Activated naive CD8-positive, alpha-beta T cell treated with anti-CD3 and anti-CD28 coated beads, Interleukin-2, amount 10 ng/mL, durations not matched to agents 7 days and 5 days (primary cell): ENCODE measurements at places on chromosomes 3 and 15. TPM values are rescaled to one million over a fixed set of nuclear protein-coding genes. Genes with fewer than 3 reads are reported as not detected.

The CTXN2 gene
- not detected for total RNA-seq

The TMEM41A gene
- 23.7 TPM for total RNA-seq

The CEP97 gene
- total RNA-seq = 21.5 TPM

DNA sequence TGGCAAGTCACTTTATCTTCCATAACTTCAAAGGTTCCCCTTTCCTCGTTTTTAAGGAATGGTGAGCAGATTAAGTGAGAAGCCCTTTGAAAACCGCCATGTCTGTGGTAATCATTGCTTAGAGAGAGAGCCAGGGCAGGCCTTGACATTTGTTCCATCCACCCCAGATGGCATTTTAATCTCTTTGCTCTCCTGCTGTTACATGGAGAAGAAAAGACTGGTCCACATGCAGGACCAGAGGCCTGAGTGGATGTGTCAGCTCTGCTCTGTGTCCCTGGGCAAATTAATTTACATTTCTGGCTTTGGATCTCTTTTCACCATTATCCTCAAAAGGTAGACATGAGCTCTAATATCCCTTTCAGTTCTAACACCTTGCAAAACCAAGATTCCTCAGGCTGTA is 157.3 kb upstream of the LPP start:
- H3K4me3 ChIP-seq = no peak overlapping the region
- no peaks in the 10 kb centered on the region for H3K27me3 ChIP-seq
- no peak for DNase-seq
- peaks cover 77% of the 10 kb centered on the region for H3K4me1 ChIP-seq
- H3K27ac ChIP-seq = peak overlapping the region; percentile 31

DNA sequence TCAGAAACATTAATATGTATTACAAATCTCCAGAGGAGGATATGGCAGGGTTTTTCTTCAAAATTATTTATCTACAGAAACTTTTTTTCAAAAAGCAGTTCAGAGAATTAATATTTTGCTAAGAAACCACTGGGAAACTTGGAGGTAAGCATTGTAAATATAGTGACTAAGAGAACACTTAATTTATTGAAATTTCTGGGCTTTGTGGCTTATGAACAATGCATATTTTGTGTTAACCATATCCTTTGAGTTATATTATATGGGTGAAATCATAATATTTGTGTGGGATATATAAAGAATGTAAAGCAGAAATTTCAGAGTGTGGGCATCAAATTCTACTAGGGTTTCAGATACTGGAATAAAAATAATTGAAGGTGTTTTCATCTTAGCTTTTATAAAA is 1059.2 kb downstream of the ZPLD1 start:
- H3K4me1 ChIP-seq = no peaks in the 10 kb centered on the region
- no peak for DNase-seq

DNA sequence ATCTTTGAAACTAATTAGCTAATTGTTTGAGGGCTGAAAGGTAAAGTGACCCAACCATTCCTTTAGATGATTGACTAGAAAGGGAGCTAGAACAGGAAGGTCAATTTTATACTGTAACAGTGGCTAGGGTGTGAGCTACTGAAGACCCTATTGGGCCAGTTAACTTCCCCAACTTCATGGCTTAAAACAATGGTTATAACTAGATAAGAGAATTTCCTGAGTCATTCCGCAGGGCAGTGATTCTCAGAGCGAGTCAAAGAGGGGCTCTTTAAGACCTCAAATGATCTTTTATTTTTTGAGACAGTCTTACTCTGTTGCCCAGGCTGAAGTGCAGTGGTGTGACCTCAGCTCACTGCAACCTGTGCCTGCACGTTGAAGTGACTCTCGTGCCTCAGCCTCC is 33.7 kb upstream of the TTBK2 start:
- H3K4me1 ChIP-seq = no peaks in the 10 kb centered on the region
- no peak for DNase-seq
- H3K4me3 ChIP-seq = no peak overlapping the region
- no peak overlapping the region for H3K27ac ChIP-seq
- peaks cover 35% of the 10 kb centered on the region for H3K36me3 ChIP-seq

GRCh38 chr3:26068890-26069289 is 279.0 kb downstream of the OXSM start:
- no peaks in the 10 kb centered on the region for H3K4me1 ChIP-seq
- no peak overlapping the region for H3K4me3 ChIP-seq
- H3K27me3 ChIP-seq = no peaks in the 10 kb centered on the region
- H3K27ac ChIP-seq = no peak overlapping the region

DNA sequence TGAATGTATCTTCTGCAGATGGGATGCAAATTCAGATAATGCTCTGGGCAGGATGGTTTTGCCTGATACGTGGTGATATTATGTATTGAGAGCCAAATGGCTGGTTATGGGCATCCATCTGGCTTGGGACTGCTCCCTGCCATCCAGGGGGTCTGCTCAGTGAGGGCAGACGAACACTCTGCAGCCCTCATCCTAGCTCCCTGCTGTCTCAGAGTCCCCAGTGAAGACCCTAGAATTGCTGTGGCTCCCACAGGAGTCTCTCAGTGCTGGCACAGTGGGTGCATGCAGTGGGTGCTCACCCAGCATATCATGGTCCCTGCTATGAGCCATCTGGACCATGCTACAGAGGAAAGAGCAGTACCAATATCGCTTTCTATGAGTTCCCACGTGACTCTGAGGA is 10.3 kb downstream of the CX3CR1 start:
- peaks cover 20% of the 10 kb centered on the region for H3K27me3 ChIP-seq
- DNase-seq = no peak
- H3K27ac ChIP-seq = no peak overlapping the region
- peaks cover 2% of the 10 kb centered on the region for H3K36me3 ChIP-seq
- H3K4me1 ChIP-seq = peaks cover 14% of the 10 kb centered on the region

- H3K36me3 ChIP-seq = no peaks in the 10 kb centered on the region
- H3K4me3 ChIP-seq = no peak overlapping the region
- H3K4me1 ChIP-seq = no peaks in the 10 kb centered on the region
- no peak for DNase-seq
- no peak overlapping the region for H3K27ac ChIP-seq
- H3K27me3 ChIP-seq = peaks cover 3% of the 10 kb centered on the region
These were observed 220.9 kb upstream of the NANOGP8 start for GRCh38 chr15:35305946-35306345.
